ENCODE measurements at places on chromosomes 2 and 18.

- DNase-seq: no peak
These were observed 104.9 kb upstream of the ITPRID2 start for GRCh38 chr2:181786371-181787228.

GRCh38 chr2:31327505-31327904 lies 87.0 kb downstream of the XDH start:
- DNase-seq: no peak

GRCh38 chr2:5528706-5529105 lies 163.5 kb upstream of the SOX11 start:
- no peak for DNase-seq

DNA sequence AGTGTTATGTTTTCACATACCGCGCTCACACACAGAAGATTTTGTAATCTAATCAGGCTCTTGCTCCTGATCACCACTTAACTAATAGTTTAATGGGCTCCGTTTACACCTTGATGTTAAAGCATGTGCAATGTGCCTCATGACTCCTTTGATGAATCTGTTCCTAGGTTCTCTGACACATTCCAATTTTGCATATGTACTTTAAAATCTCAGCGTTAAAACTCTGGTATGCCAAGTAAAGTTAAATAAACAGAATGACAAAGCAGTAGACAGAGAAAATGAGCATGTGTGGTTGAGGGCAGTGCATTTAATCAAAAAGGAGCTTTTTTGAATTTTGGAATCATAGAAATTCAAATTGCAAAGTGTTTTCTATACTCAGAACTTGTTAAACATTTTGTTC lies 96.4 kb downstream of the TCF4 start:
- no peak for DNase-seq

DNA sequence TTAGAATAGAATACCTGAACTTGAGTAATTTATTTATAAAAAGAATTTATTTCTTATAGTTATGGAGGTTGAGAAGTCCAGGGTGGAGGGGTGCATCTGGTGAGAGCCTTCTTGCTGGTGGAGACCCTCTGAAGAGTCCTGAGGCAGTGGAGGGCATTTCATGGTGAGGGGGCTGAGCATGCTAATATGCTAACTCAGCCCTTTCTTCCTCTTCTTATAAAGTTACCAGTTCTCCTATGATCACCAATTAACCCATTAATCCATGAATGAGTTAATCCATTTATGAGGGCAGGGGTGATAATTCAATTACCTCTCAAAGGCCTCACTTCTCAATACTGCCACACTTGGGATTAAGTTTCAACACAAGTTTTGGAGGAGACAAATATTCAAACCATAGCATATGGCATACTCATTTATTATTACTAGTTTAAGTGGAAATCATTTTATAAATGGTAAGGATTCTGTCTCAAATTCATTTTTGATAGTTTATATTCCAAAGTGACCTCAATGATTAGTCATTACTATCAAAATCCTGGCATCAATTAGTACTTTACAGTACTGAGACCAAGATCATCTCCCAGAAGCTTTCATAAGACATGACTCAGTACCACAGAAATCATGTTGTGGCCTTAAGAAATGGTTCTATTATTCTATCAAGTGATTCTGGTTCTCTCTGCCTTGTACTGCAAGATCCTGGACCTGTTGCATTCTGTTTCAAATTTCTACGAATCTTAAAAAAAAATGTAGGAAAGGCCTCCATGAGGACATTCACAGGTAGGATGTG lies 5.5 kb downstream of the ZNF396 start:
- no peak for DNase-seq

DNA sequence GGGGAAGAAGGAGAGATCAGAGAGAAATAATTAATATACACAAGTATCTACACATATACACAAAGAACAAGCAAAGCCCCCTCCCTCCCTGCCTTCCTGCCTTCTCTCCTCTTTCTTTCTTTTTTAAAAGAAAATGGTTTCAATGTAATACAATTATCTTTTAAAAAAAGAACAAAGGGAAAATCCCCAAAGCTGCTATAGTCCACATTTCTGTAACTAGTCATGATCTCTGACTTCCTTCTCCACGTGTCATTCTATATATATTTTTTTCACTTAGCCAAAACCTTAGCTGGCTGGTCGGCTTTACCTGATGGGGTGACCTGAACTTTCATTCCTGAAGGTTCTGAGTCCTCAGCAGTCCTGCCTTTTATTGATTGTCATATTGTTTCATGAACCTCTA lies 44.3 kb downstream of the MAP3K20 start:
- DNase-seq: no peak

GRCh38 chr2:9278439-9278838 lies 71.8 kb downstream of the ASAP2 start:
- no peak for DNase-seq

DNA sequence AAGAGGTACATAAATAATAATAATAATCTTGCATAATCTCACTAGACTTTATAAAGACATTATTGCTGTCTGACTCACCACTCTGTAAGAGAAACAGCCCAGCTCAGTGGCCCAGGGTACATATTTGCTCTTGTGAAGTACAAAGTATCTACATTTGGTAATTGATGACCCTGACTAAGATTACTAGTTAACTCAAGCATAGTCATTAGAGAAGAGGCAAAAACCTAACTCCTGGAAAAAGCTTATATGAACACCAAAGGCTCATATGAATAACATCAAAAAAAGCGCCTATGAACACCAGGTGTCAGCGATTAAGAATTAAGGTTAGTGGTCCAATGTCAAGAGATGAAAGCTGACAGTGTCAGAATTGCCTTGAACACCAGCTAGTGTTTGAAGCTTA lies 38.4 kb downstream of the RAD51AP2 start:
- no peak for DNase-seq

DNA sequence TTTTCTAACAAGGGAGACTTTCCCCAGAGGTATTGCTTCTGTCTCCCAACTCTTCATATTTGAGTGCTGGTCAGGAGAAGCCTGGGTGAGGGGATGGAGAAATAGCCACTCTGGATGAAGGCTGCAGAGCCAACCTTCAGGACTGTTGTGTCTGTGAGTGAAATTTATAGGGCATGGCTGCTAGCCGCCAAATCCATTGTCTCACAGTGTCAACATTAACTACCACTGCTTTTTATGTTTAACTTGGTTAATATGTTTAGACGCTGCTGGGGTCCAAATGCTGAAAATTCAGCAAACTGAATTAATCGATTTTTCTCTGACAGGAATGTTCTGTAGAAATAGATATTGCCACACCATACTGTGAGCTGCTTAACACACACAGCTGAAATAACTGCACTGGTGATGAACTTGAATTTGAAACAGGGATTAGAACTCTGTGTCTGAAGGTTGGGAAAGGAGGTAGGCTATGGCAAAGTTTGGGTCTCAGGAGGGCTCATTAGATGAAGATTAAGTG lies 281.0 kb downstream of the DCC start:
- DNase-seq: no peak

DNA sequence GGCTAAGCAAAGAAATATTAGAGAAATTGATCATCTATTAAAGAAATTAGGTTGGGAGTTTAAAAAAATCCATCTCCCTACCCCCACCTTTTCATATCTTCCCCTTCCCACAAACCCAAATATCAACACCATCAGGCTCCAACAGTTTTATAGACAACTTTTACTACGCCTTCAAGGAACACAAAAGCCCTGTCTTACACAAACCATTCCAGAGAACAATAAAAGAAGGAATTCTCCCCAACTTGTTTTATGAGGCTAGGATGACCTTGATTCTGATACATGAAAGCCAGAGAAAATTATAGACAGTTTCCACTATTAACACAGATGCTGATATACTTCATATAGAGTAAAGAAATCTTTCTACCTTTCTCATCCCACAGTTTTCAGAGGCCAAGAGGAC lies 211.6 kb downstream of the OSR1 start:
- no peak for DNase-seq

GRCh38 chr2:105590780-105591660 lies 153.7 kb upstream of the NCK2 start:
- DNase-seq: no peak

- DNase-seq: no peak
These were observed 139.4 kb upstream of the GPC1 start for GRCh38 chr2:240296104-240296406.

GRCh38 chr2:226771067-226771466 lies 28.6 kb downstream of the IRS1 start:
- no peak for DNase-seq

- no peak for DNase-seq
These were observed 1.7 kb upstream of the LDLRAD4 start for GRCh38 chr18:13216711-13217465.

DNA sequence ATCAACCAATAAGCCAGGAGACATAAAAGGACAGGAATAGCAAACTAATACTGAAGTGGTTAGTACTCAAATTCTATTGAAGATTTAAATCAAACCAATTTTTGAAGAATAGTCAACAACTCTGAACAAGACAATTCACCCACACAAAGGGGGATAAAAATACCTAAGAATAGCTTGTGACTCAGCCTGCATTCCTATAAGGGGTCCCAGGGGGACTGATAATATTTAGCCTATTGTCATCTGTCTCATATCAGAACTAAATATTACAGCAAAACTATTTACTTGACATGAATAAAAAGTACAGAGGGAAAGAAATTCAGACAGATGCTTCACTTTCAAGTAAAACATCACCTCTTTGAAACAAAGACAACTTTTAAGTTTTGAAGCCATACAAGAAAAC lies 7.7 kb downstream of the ITSN2 start:
- no peak for DNase-seq

DNA sequence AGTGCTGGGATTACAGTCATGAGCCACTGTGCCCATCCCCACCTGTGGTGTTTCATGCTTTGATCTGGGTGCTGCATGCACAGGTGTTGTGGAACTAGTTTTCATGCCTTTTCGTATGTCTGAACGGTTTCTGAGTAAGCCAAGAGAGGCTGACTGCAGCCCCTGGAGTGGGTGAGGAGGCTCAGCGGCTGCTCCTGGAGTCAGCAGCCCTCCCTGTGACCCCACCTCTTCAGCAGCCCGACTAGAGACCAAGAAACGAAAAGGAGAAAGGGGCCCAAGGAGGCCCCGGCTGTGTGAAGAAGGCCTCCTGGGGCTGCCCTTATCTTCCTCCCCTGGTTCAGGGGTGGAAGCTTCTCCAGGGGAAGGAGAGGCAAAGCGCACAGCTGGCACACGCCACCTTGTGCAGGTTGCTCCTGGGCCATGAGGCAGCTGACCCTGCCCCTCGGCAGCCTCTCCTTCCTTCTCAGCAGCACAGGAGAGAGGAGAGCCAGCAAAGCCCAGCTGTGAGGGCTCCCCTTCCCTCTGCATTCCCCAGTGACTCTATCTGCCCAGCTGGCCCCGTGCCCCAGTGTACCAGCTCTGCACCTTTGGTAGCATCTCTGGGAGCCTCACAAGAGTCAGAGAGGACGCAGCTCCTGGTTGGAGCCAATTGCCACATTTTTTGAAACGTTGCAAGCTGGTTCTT lies 182.5 kb upstream of the HS6ST1 start:
- DNase-seq: no peak

- DNase-seq: no peak
These were observed 64.0 kb downstream of the STPG4 start for GRCh38 chr2:47091118-47091517.

DNA sequence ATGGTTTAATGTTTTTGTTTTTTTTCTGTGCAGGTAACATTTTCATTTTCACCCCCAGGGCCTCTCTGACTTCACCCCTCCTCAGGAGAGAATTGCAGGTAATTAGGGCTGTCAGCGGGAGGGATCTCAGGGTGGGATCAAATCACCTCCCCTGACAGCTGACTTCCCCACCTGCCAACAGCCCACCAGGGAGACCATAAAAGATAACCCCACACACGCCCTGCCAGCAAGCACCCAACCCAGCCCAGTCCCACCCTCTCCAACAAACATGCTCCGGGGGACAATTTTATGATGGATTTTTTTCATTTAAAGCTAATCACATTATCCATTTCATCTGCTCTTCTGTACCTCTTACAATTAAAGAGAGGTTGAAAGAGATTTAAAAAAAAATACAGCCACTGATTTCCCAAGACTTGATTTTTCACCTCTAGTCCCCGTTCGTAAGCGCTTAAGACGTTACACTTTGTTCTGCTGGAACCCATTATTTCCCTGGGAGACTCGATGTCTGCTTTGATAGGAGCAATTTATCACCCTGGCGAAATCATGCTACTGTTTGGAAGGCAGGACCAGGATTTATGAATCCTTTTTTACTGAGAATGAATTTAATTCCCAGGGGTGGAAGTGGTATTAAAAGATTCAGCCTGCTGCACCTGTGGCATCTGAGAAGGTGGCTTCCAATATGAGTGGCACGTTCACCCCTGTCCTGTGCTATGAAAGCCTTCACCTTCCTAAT lies 232.9 kb upstream of the ID2 start:
- no peak for DNase-seq

- no peak for DNase-seq
These were observed 213.4 kb downstream of the CYP26B1 start for GRCh38 chr2:71934320-71934593.

DNA sequence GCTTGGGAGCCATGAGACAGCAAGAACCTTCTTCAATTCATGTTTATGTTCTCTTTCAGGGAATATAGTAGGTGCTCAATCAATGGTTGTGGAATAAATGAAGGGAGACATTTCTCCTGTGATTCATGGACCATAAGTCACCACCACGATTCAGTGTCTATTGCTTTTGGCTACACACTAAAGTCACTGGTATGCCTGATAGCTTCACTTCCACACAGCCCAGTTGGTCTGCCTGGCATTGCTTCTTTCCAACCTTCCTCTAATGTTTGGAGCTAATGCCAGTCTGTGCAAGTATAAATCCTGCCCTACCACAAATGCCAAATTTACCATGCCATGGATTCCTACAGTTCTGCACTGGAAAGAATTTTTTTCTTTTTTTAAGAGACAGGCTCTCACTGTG lies 1.3 kb upstream of the CXCR1 start:
- DNase-seq: no peak

- DNase-seq: no peak
These were observed 113.3 kb downstream of the MYO1B start for GRCh38 chr2:191358325-191359025.

- no peak for DNase-seq
These were observed 86.9 kb downstream of the MCFD2 start for GRCh38 chr2:46828491-46829230.

GRCh38 chr18:47175283-47175897 lies 774 bp downstream of the IER3IP1 start:
- DNase-seq: no peak

GRCh38 chr2:189144700-189145211 lies 34.8 kb downstream of the COL5A2 start:
- DNase-seq: no peak

DNA sequence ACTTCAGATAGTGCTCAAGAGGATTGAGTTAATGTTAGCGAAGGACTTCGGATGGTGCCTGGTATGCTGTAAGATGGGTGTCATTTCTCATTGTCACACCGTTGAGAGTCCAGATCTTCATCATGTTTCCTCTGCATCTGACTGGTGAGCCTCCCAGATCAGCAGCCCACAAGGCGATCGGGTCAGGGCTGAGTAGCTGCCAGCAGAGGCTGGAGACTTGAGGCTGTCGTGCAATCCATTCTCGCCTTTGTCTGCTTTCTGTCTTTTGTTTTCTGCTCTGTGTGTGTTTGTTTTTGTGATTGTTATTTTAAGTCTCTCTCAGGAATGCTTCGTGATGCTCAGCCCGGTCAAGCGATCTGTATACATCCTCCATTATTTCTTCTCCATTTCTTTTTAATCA lies 95.8 kb downstream of the TGOLN2 start:
- no peak for DNase-seq
